ENCODE measurements at places on chromosomes 5 and 9. TPM values are rescaled to one million over a fixed set of nuclear protein-coding genes. Genes with fewer than 3 reads are reported as not detected.

The SLC31A2 gene
- total RNA-seq, result 5.2 TPM

The GABRG2 gene
- not detected for total RNA-seq

The IL9 gene
- not detected for total RNA-seq

The KLF4 gene
- 12.0 TPM for total RNA-seq

The COL5A1 gene
- 258 TPM for total RNA-seq

The GAS1 gene
- total RNA-seq, result 113 TPM

The BTNL3 gene
- not detected for total RNA-seq

The DNM1 gene
- 20.4 TPM for total RNA-seq

The ACSL6 gene
- total RNA-seq, result 3.1 TPM

The KCNIP1 gene
- total RNA-seq, result 4.2 TPM

The EIF4E1B gene
- total RNA-seq, result not detected

The CDC20B gene
- total RNA-seq, result not detected

The ST8SIA4 gene
- total RNA-seq, result 6.3 TPM

The ACTBL2 gene
- not detected for total RNA-seq

The QRFP gene
- not detected for total RNA-seq

The LOX gene
- total RNA-seq, result 50.1 TPM

The GPR151 gene
- not detected for total RNA-seq

The WDR55 gene
- total RNA-seq, result 9.4 TPM

The BTNL9 gene
- total RNA-seq, result 9.9 TPM

The NDUFB6 gene
- total RNA-seq, result 37.6 TPM

The ZBTB34 gene
- 17.2 TPM for total RNA-seq

The DDX4 gene
- not detected for total RNA-seq

The QSOX2 gene
- total RNA-seq, result 3.7 TPM

The PCDHGA12 gene
- 3.1 TPM for total RNA-seq

The PCDH12 gene
- 12.0 TPM for total RNA-seq

The SLC6A3 gene
- not detected for total RNA-seq

The CCL28 gene
- 0.52 TPM for total RNA-seq

The DPYSL3 gene
- 109 TPM for total RNA-seq

The PCDHGC3 gene
- 38.1 TPM for total RNA-seq

The ZDHHC11B gene
- 1.0 TPM for total RNA-seq

The RALGDS gene
- 26.1 TPM for total RNA-seq

The AGXT2 gene
- total RNA-seq, result not detected

The NR2F1-AS1 gene
- 5.2 TPM for total RNA-seq

The TSLP gene
- under 0.01 TPM for total RNA-seq

The CTSV gene
- 1.6 TPM for total RNA-seq

The TYRP1 gene
- not detected for total RNA-seq

The FOXE1 gene
- not detected for total RNA-seq

The SAXO1 gene
- not detected for total RNA-seq

The GOLGA2 gene
- total RNA-seq, result 85.1 TPM

The SPAG8 gene
- 0.52 TPM for total RNA-seq

The PCA3 gene
- total RNA-seq, result not detected

The PIK3R1 gene
- 33.4 TPM for total RNA-seq

The CENPK gene
- total RNA-seq, result 12.5 TPM
